Gastrocnemius medialis (tissue), 4 donors: ENCODE measurements at places on chromosomes 7 and 10. TPM values are rescaled to one million over a fixed set of nuclear protein-coding genes. Genes with fewer than 3 reads are reported as not detected.

The OR2A7 gene
- not detected for total RNA-seq

- peaks cover 12% of the 10 kb centered on the region for H3K4me1 ChIP-seq
- no peak for DNase-seq
- no peak overlapping the region for H3K27ac ChIP-seq
- H3K4me3 ChIP-seq, result no peak overlapping the region
- H3K36me3 ChIP-seq, result no peaks in the 10 kb centered on the region
- H3K27me3 ChIP-seq, result no peaks in the 10 kb centered on the region
These were observed 32.1 kb upstream of the ADO start for GRCh38 chr10:62772186-62772974.

GRCh38 chr10:42781893-42782445 is 626 bp upstream of the BMS1 start:
- H3K4me1 ChIP-seq, result peaks cover 12% of the 10 kb centered on the region
- no peak for DNase-seq
- H3K27me3 ChIP-seq, result no peaks in the 10 kb centered on the region
- H3K4me3 ChIP-seq, result peak overlapping the region; percentile 80
- H3K36me3 ChIP-seq, result peaks cover 29% of the 10 kb centered on the region

- H3K27me3 ChIP-seq, result no peaks in the 10 kb centered on the region
- DNase-seq, result no peak
- H3K4me3 ChIP-seq, result no peak overlapping the region
- no peaks in the 10 kb centered on the region for H3K4me1 ChIP-seq
These were observed 38.0 kb downstream of the MDFIC start for GRCh38 chr7:114959931-114960330.

GRCh38 chr10:123642293-123642692 is 23.9 kb upstream of the GPR26 start:
- H3K27ac ChIP-seq, result no peak overlapping the region
- H3K36me3 ChIP-seq, result no peaks in the 10 kb centered on the region
- no peak for DNase-seq

The LRRTM3 gene
- total RNA-seq, result not detected

The CFAP70 gene
- 0.98 TPM for total RNA-seq

DNA sequence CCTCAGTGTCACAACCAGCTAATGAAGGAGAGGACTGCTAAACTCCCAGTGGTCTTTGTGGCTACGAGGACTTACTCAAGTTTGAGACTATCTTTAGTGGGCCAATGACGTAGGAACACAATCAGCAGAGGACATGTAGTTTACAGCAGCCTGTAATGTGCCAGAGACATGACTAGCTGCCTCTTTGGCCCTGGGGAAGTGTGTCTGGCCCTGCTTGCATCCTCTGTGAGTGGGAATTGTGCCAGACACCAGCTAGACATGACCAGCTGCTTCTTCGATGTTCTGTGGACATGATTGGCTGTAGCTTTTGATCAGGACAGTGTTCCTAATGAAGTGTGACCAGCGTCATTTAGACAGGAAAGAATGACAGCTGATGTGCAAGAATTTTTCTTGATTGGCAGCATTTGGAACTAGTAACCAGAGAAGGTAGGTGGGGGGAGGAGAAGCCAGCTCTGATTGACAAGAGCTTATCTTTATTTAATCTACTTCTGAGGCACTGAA is 141.7 kb downstream of the AUTS2 start:
- H3K36me3 ChIP-seq, result no peaks in the 10 kb centered on the region
- H3K4me3 ChIP-seq, result no peak overlapping the region
- H3K27me3 ChIP-seq, result no peaks in the 10 kb centered on the region
- peaks cover 26% of the 10 kb centered on the region for H3K4me1 ChIP-seq
